ENCODE measurements at places on chromosomes 11 and 22.

GRCh38 chr11:128496692-128497060 is 90.7 kb downstream of the ETS1 start:
- DNase-seq, result no peak

GRCh38 chr11:15006139-15006759 is 34.1 kb upstream of the CALCA start:
- DNase-seq, result peak; percentile 16

DNA sequence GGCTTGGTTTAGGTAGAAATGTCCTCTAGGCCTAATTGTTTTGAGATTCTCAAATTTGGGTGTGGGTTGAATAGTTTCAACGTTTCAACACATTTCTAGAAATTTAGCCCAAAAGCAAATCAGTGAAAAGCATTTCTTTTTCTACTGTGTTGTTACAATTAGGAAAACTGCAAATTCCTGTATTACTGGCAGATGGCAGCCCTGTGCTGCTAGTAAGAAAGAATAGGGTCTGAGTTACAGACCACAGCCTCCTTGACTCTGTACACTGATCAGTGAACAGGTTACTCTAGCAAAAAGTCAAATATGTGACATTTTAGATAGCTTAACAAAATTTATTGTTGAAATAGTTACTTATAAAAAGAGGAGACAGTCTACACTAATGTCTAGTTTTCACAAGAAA is 703.0 kb downstream of the JRKL start:
- no peak for DNase-seq

DNA sequence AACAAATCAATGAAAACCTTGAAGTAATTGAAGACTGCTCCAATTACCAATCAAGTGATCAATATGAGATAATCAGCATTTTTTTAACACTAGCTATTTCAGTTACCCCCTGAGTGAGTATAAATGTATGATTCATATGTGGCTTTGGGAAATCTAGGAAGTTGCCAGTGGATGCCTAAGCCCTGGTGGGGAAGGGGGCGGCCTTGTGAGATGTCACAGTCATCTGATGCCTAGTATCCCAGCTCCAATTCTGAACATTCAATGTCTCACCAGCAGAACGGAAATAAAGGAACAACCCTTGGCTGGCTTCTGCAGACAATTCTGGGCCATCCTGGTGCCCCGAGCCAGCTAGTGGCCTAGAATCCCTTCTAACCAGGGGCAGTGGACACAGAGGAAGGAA is 58.5 kb upstream of the TIMP3 start:
- DNase-seq, result no peak

DNA sequence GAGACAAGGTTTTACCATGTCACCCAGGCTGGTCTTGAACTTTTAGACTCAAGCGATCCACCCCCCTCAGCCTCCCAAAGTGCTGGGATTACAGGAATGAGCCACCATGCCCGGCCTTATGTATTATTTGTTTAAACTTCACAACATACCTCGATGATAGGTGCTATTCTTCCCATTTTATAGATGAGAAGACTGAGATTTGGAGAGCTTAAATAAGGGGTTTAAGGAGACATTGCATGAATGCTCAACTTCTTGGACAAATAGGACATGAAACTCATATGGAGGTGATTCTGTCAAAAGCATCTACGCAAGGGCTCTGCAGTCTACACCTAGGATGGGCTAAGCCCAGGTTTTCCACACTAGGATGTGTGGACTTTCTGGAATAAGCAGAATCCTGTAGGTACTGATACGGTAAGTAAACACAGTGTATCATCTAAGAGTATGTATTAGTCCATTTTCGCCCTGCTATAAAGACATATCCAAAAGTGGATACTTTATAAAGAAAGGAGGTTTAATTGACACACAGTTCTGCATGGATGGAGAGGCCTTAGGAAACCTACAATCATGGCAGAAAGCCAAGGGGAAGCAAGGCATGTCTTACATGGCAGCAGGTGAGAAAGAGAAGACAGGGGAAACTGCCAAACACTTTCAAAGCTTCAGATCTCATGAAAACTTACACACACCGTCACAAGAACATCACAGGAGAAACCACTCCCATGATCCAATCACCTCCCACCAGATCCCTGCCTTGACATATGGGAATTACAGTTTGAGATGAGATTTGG is 62.8 kb upstream of the CAPRIN1 start:
- DNase-seq, result no peak

- no peak for DNase-seq
Observed at GRCh38 chr22:43253839-43254238, 66.9 kb upstream of the TTLL12 start.

- DNase-seq, result no peak
Observed at GRCh38 chr11:95595973-95596489, 193.6 kb downstream of the FAM76B start.

GRCh38 chr11:104169091-104169490 is 5.1 kb upstream of the PDGFD start:
- DNase-seq, result no peak

DNA sequence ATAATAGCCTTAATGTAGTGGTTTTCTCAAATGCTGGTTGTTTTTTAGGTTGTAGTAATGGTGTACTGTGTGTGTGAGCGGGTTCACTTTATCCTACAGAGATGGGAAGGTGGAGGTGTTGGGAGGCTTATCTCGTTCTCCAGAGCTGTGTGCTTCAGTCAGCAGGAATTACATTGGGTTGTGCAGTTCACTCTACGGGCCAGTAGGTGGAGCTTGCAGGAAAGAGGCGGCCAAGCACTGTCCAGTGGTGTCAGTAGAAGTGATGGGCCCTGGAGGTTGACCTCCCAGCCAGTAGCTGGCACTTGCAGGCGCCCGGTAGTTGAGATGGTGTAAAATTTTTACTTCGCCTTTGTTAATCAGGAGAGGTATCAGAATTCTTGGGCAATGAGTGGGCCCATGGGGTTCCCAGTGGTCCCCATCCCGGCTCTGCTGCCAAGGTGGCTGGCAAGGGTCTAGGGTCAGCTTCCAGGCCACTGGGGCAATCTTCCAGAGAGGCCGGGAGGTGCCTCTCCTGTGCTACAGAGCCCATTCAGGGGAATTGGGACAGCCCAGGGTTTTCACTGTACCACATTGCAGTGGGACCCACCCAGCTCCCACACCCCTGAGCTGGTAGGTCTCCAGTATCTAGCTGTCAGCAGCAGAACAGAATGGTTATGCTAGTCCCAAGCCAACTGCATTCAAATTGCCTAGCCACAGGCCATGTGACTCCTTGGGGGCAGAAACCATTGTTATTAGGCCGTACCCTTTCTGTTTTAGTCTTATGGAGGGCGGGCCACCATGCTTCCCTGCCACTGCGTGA is 43.9 kb downstream of the BIRC2 start:
- peak; percentile 52 for DNase-seq

DNA sequence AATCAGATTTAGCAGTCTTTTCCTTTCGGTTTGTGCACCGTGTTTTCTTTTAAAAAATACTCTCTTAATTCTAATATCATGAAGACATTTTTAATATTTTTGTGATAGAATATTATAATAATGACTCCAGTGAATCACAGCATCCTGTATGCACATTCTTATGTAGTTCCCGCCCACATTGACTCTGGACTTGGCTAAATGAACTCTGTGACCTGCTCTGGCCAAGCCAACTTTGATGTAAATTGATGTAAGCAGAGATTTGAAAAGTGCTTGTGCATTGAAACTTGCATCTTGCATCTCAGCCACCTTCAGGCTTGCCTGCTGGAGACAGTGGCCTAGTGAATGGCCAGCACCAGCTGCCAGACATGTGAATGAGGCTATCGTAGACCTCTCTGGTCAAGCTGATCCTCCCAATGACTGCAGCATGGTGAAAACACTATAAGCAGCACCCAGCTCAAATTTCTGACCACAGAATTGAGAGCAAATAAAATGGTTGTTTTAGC is 29.2 kb upstream of the PGM2L1 start:
- DNase-seq, result no peak

DNA sequence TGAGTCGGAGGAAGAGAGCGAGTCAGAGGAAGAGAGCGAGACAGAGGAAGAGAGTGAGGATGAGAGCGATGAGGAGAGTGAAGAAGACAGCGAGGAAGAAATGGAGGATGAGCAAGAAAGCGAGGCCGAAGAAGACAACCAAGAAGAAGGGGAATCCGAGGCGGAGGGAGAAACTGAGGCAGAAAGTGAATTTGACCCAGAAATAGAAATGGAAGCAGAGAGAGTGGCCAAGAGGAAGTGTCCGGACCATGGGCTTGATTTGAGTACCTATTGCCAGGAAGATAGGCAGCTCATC is 780 bp downstream of the TRIM44 start:
- no peak for DNase-seq

- peak; percentile 17 for DNase-seq
Observed at GRCh38 chr22:19766511-19767426, 6.2 kb downstream of the TBX1 start.

- no peak for DNase-seq
Observed at GRCh38 chr11:90294526-90294925, 71.7 kb upstream of the CHORDC1 start.

- no peak for DNase-seq
Observed at GRCh38 chr22:27651486-27651885, 150.1 kb downstream of the MN1 start.

DNA sequence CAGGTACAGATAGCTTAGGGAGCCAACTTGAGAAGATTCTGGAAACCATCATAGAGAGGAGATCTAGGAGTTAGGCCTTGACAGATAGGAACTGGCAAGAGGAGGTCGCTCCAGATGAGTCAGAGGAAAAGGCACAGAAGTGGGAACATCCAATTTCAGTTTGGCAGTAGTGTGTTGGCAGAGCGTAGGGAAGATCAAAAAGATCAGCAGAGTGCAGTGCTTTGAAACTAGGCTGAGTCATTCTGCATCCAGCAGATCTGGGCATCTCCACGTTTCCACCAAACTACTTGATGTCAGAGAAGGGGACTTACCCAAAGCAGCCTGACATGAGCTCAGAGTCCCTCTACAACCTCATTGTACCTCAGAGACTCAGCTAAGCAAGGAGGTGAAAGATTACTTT is 58.5 kb downstream of the GAB4 start:
- no peak for DNase-seq

Measured in CD4-positive, alpha-beta T cell treated with Interleukin-6 at 100 ng/mL for 8 hours (primary cell).